ENCODE measurements at places on chromosomes 2 and 18. TPM values are rescaled to one million over a fixed set of nuclear protein-coding genes. Genes with fewer than 3 reads are reported as not detected.

Gene ARHGAP25
- 43.0 TPM for polyA plus RNA-seq

Gene SULT1C4
- 7.4 TPM for polyA plus RNA-seq

Gene DRC1
- polyA plus RNA-seq: 2.5 TPM

Gene ASB1
- polyA plus RNA-seq: 17.7 TPM

GRCh38 chr18:40048886-40049650 lies 1906.0 kb upstream of the PIK3C3 start:
- H3K27me3 ChIP-seq: peaks cover 3% of the 10 kb centered on the region
- no peak overlapping the region for H3K4me3 ChIP-seq
- no peaks in the 10 kb centered on the region for H3K36me3 ChIP-seq
- H3K4me1 ChIP-seq: no peaks in the 10 kb centered on the region

GRCh38 chr2:190679813-190680591 lies 31.1 kb downstream of the NAB1 start:
- peaks cover 3% of the 10 kb centered on the region for H3K36me3 ChIP-seq
- no peak overlapping the region for H3K27ac ChIP-seq
- H3K4me3 ChIP-seq: no peak overlapping the region

DNA sequence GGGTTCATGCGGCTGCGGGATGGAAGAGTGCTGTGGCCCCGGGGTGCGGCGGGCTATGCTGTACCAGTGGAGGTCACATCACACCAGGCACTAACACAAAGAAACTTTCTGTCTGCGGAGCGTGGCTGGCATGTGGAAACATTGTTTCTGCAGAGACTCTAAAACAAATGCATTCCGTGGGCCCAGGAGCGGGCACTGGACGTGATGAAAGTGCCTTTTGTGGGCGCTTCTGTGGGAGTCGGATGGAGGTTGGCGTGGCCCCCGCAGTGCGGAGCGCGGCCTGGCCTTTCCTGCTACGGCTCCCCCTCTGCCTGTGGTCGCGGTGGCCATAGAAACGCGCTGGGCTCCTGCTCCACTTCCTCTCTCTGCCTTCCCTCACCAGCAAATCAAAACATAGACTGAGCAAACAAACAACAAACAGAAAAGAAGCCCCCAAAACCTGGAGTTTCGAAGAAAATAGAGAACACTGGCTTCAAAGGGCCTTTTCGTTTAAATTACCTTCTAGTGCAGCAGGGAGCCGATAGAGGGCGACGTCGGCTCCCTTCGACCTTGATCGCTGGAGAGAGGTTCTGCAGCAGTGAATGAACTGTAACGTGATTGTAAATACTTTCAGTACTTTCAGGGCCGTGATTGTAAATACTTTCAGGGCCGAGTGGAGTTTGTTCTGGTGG lies 51.4 kb downstream of the KIF5C start:
- no peak overlapping the region for H3K4me3 ChIP-seq
- no peaks in the 10 kb centered on the region for H3K36me3 ChIP-seq
- no peak overlapping the region for H3K27ac ChIP-seq
- DNase-seq: peak; percentile 73

- no peaks in the 10 kb centered on the region for H3K36me3 ChIP-seq
- H3K4me1 ChIP-seq: peaks cover 57% of the 10 kb centered on the region
- no peaks in the 10 kb centered on the region for H3K27me3 ChIP-seq
- peak overlapping the region; percentile 75 for H3K27ac ChIP-seq
Observed at GRCh38 chr2:143525402-143525860, 396.2 kb downstream of the ARHGAP15 start.

GRCh38 chr18:22613058-22613690 lies 195.5 kb upstream of the CTAGE1 start:
- no peaks in the 10 kb centered on the region for H3K4me1 ChIP-seq

GRCh38 chr2:232982926-232983668 lies 30.0 kb downstream of the NGEF start:
- no peaks in the 10 kb centered on the region for H3K27me3 ChIP-seq
- peaks cover 2% of the 10 kb centered on the region for H3K4me1 ChIP-seq
- no peak overlapping the region for H3K27ac ChIP-seq

GRCh38 chr2:191320881-191321280 lies 75.7 kb downstream of the MYO1B start:
- no peak overlapping the region for H3K27ac ChIP-seq
- peaks cover 8% of the 10 kb centered on the region for H3K4me1 ChIP-seq
- no peak for DNase-seq

DNA sequence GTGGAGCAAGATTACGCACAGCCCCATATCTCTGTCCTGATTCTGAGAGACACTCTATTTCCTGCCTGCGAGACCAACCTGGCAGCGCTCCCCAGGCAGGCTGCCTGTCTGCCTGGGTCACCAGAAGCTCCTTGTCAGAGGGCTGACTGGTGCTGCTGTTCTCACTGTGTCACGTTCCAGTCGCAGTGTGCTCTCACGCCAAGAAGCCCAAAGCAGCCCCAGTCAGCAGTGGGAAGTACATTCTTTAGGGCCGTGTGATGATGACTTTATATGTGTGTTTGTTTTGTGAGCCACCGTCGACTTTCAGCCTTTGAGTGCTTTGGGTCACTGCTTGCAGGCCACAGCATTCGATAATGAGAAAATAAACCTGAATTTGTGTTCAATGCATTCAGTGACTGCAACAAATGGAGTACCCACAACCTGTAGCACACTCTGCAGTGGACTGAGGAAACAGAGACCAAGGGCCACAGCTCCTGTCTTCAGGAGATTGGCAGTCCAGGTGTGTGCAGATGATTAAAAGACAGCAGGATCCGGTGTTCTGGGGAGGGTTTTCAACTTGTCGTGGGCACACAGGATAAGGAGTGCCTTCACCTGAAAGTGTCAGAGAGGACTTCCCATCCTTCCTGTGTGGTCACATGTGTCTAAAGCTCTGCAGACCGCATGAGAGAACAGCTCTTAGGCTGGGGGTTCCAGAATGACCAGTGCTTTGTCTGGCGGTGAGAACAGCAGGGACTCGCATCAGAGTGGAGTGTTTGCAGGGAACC lies 4.8 kb downstream of the TNFRSF11A start:
- H3K36me3 ChIP-seq: no peaks in the 10 kb centered on the region
- H3K27ac ChIP-seq: no peak overlapping the region
- H3K4me3 ChIP-seq: no peak overlapping the region
- peaks cover 38% of the 10 kb centered on the region for H3K27me3 ChIP-seq
- H3K4me1 ChIP-seq: peaks cover 12% of the 10 kb centered on the region
- peak; percentile 71 for DNase-seq

DNA sequence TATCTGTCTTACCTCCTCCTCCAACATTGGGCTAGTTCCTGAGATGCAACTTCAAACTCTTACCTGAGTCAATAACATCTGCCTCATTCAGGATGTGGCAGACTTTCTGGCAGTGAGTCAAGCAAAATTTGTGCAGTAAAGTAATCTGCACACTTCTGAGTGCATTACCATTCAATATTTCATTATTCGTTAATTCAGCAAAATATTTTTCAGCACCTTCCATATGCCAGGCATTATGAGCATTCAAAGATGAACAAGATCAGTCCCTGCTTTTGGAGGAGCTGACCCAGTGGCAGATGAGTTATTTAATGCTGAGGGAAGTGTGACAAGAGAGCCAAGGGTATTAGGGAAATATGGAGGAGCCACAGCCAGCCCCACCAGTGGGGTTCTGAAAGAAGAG lies 339.7 kb downstream of the LNPK start:
- no peak overlapping the region for H3K4me3 ChIP-seq
- no peak overlapping the region for H3K27ac ChIP-seq
- H3K27me3 ChIP-seq: peaks cover 2% of the 10 kb centered on the region
- no peaks in the 10 kb centered on the region for H3K4me1 ChIP-seq

- no peaks in the 10 kb centered on the region for H3K27me3 ChIP-seq
- no peaks in the 10 kb centered on the region for H3K36me3 ChIP-seq
- no peak overlapping the region for H3K27ac ChIP-seq
- no peaks in the 10 kb centered on the region for H3K4me1 ChIP-seq
- no peak overlapping the region for H3K4me3 ChIP-seq
Observed at GRCh38 chr2:65142515-65142914, 12.6 kb upstream of the RAB1A start.

GRCh38 chr2:136517716-136518115 lies 247.6 kb upstream of the THSD7B start:
- no peak for DNase-seq
- H3K27ac ChIP-seq: no peak overlapping the region
- H3K4me1 ChIP-seq: no peaks in the 10 kb centered on the region
- H3K27me3 ChIP-seq: no peaks in the 10 kb centered on the region
- no peaks in the 10 kb centered on the region for H3K36me3 ChIP-seq
- no peak overlapping the region for H3K4me3 ChIP-seq

- H3K4me3 ChIP-seq: no peak overlapping the region
- DNase-seq: no peak
- no peaks in the 10 kb centered on the region for H3K4me1 ChIP-seq
- H3K27me3 ChIP-seq: no peaks in the 10 kb centered on the region
- no peaks in the 10 kb centered on the region for H3K36me3 ChIP-seq
- H3K27ac ChIP-seq: no peak overlapping the region
Observed at GRCh38 chr2:219792446-219792845, 165.0 kb downstream of the SLC4A3 start.

DNA sequence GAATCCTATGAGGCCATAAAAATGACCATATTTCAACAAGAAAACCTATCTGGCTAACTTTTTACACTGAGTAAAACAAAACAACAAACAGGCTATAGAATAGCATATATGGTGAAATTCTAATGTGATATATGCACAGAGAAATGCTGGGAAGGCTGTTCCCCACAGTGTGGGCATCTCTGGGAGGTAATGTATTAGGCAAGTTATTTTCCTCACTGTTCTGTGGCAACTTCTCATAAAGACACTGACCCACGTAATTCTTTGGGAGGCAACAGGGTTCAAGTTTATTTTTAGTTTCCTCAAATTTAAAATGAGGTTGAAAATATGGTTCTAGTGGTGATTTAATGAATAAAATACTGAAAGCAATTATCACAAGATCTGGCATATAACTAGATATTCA lies 46.7 kb downstream of the RNU4ATAC start:
- no peak for DNase-seq
- H3K27me3 ChIP-seq: no peaks in the 10 kb centered on the region
- no peaks in the 10 kb centered on the region for H3K36me3 ChIP-seq
- H3K27ac ChIP-seq: no peak overlapping the region
